ENCODE measurements at places on chromosomes 11 and 22.

GRCh38 chr11:125625630-125626287, 796 bp downstream of the CHEK1 start:
- DNase-seq, result peak; percentile 85

- DNase-seq, result peak; percentile 36
These were observed 5.0 kb upstream of the PTPMT1 start for GRCh38 chr11:47560426-47560825.

DNA sequence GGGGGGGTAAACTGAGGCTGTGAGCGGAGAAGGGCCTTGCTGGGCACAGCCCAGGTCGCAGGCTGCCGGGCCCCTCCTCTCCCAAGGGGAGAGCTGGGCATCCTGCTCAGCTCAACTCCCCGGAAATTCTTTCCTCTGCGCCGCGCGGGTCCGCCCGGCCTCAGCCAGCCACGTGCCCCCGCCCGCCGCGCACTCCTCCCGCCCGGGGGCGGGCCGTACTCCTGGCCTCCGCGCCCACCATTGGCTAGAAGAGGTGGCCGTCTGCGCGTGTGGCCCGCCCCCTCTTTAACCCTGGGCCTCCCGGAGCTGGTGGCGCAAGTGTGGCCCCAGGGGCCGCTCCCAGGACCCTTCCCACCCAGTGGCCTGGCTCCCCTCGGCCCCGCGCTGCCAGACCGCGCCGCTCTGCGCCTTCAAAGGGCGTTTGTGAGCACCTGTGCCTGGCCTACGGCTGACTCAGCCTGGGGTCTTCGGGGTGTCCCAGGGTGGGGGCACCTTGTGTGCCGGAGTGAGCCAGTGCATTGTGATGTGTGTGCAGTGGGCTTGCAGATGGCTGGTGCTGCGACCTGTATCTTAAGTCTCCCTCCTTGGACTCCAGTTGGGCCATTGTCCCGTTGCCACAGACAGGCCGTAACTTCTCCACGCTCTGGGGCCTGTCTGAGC, 2.0 kb downstream of the MRGPRF start:
- DNase-seq, result peak; percentile 79

DNA sequence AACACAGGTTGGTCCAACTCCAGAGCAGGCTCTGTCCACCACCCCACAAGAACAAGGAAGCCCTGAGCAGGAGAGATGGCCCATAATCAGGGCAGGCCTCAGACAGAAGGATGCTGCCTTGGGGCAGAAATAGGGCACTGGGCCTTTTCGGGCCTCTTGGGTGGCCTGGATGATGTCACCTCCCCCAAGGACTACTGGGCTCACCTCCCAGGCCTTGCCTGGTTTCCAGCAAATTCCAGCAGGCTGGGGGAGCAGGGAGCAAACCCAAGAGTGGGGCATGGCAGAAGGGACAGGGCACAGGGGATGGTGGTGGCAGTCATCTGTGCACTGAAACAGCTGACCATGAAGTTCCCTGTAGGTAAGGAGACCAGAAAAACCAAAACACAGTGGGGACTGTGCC, 5.3 kb upstream of the NAA40 start:
- peak; percentile 59 for DNase-seq

DNA sequence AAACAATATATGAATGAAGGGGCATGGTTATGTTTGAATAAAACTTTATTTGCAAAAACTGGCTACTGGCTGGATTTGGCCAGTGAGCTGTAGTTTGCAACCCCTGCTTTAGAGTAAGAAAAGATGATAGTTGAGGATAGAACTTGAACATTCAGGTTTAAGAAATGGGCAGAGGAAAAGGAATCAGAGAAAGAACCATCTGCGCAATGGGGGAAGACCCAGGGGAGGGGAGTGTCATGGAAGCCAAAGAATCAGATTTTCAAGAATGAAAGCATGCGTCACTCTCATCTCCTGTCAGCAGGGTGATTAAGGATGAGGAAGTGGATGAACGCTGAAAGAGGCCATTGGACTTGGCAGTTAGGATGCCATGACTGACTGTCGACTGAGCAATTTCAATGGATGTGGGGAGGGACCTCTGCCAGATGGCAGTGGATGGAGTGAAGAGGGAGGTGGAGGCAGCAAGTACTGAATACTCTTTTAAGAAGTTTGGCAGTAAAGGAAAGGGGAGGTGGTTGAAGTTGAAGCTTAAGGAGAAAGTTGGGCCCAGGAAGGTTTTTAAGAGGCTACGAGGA, 21.2 kb downstream of the FAT3 start:
- no peak for DNase-seq

- DNase-seq, result no peak
These were observed 5.6 kb downstream of the RIC8A start for GRCh38 chr11:213111-213510.

DNA sequence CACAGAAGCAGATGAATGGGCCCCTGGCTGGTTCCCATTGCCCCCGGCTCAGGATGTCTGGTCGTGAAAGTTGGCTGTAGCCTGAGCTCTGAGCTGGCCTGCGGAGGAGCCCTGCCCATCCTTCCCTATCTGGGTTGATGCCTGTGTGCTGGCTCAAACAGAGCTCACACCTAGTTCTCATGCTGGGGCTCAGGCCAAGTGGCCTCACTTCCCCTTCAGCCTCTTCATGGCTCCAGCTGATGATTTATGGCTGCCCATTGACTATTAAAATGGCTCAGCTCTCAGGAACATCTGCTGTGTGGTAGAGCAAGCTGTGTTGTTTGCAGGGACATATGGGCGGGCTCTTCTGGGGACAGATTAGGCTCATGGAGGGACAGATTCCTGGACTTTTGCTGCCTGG, 64.7 kb downstream of the ADAMTS15 start:
- peak; percentile 76 for DNase-seq

- peak; percentile 12 for DNase-seq
These were observed 870 bp upstream of the CTTN start for GRCh38 chr11:70397336-70397982.

DNA sequence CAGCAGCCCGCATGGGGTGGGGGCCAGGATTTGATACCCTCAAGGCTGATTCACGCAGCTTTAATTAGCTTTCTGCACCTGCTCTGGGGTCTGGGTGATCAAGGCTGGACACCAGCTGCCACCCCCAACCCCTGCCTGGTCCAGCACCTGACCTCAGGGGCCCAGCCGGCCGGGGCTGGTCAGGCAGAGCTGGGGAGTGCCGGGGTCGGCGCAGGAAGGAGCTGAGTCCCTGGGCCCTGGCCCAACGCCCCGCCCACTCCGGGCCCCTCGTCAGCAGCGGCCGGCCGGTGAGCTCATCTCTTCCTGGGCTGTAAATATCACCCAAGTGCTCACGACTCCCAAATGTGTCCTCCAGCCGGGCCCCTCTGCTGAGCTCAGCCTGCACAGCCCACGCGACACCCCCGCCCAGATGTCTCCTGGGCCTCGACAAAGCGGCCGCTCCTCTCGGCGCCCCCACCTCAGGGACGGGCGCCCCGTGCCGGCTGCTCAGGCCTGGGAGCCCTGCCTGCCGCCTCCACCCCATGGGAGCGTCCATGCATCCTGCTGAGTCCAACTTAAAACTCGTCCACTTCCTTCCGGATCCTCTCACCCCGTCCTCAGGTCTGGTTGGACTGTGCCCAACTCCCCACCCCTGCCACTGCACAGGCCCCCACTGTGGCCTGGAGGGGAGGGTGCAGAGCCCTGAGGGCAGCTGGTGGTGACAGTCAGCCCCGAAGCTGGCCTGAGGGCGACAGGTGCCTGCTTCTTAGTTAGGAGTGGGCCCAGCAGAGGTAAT, 29.0 kb downstream of the RTN4R start:
- DNase-seq, result peak; percentile 1

- DNase-seq, result no peak
These were observed 66.7 kb upstream of the DBX1 start for GRCh38 chr11:20226933-20227332.

DNA sequence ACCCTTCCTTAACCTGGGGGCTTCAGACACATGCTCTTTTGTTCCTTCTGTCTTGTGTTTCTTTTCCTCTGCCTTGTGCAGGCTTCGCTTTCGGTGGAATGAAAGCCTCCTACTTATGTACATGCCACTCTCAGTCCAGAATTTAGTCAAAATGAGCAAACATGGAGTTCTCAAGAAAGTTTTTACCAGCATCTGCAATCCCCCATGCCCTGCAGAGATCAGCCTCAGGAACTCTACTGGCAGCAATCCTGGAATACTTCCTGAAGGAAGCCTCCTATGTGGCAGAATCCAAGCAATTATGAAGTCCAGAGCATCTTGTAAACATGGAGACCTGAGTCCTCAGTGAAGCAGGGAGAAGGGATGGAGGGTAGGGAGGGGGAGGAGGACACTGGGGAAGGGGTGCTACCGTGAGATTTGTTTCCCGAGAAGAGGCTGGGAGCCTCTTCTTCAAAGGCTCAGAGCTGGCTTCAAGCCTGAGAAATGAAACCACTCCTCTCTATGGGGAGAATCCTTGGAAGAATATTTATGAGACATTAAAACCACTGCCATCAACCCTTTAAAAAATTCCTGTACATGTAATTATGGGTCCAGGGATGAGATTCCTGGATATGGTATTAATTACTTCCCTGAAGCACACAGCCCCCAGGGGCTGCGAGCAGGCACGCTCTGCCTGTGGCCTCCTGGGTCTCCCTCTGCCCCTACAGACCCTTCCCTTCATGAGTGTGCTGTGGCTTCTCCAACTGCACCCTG, 58.4 kb downstream of the TENM4 start:
- peak; percentile 45 for DNase-seq

GRCh38 chr11:33944693-33945424, 53.0 kb upstream of the LMO2 start:
- DNase-seq, result no peak

- DNase-seq, result peak; percentile 95
These were observed 89.0 kb upstream of the PARVA start for GRCh38 chr11:12288212-12288930.

DNA sequence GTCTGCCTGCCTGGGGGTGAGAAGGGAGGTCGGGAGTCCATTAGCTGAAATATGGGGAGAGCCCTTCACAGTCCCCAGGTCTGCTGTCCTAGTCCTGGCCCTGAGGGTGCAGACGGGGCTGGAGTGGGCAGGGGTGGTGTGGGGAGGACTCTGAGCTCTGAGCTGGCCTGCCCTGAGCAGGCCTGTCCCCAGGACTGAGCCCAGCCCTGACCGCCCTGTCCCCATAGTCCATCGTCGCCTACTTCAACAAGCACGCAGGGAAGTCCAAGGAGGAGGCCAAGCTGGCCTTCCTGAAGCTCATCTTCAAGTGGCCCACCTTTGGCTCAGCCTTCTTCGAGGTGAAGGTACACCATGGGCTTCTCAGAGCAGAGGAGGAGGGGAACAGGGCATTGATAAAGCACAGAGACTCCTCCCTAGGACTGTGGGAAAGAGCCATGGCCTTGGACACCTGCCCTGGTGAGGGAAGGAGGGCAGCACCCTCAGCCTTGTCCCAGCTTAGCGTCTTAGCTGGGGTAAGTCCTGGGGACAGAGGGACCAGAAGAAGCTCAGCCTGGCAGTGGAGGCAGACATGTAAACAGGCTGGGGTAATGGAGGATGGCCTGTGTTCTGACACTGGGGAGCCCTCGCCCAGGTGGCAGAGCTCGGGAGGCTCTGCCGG, 83.7 kb downstream of the MYO7A start:
- DNase-seq, result no peak

- peak; percentile 49 for DNase-seq
These were observed 2.9 kb downstream of the MYO7A start for GRCh38 chr11:77130763-77131513.

- no peak for DNase-seq
These were observed 1584.3 kb upstream of the RAG2 start for GRCh38 chr11:38182126-38182866.

All from AG10803 (cell line).